Small intestine (tissue), 16 donors: ENCODE measurements at places on chromosomes 16 and 17.

DNA sequence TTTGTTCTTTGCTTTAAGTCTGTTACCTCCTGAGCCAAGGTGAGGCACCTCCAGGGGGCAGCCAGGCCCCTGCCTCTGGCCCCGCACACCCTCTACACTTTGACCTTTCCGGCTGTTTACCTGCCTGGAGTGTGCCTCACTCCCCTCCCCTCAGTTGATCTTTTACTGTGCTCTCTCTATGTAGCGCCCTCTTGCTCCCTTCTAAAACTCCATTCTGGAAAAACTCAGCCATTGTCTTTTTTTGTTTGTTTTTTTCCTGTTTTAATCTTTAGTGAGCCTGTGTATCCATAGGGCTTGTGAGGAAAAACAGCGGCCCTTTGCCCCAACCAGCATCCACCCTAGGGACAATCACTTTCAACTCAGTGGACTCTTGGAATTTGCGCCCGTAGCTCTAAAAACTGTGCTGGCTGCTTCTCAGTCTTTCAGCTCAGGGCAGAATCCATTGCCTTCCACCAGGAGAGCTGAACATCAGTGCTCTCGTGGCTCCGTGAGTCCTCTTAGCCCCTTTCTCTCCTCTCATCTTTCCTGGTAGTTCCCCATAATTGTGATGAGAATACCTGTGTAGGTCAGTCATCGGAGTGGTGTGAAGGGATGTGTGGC, 4.3 kb downstream of the AMDHD2 start:
- H3K4me1 ChIP-seq = peaks cover 66% of the 10 kb centered on the region
- H3K4me3 ChIP-seq = no peak overlapping the region
- H3K27me3 ChIP-seq = no peaks in the 10 kb centered on the region

GRCh38 chr16:89785523-89786155, 30.8 kb downstream of the FANCA start:
- peaks cover 69% of the 10 kb centered on the region for H3K36me3 ChIP-seq
- H3K27me3 ChIP-seq = no peaks in the 10 kb centered on the region
- H3K4me3 ChIP-seq = no peak overlapping the region
- H3K27ac ChIP-seq = no peak overlapping the region
- DNase-seq = no peak
- no peaks in the 10 kb centered on the region for H3K4me1 ChIP-seq

GRCh38 chr17:44807817-44808155, 22.3 kb downstream of the GJC1 start:
- H3K4me3 ChIP-seq = no peak overlapping the region
- peaks cover 7% of the 10 kb centered on the region for H3K36me3 ChIP-seq
- H3K27me3 ChIP-seq = no peaks in the 10 kb centered on the region
- no peak overlapping the region for H3K27ac ChIP-seq

DNA sequence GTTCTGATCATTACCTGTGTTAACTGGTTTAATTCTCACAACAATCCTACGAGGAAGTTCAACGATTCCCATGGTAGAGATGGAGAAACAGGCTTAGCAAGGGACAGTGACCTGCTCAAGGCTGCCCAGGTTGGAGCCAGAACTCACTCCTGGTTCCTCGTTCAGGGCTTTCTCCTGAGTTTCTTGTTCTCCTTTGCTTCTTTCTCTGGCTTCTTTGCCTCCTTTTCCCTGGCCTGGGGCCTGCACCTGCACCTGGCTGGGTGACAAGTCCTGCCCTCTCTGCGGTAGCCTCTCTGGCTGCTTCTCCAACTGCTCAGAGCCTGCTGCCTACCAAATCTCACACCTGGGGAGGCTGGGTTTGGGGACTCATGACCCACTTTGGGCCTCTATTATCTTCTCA, 2.8 kb downstream of the CCL22 start:
- no peak for DNase-seq
- H3K36me3 ChIP-seq = no peaks in the 10 kb centered on the region
- no peak overlapping the region for H3K27ac ChIP-seq
- no peaks in the 10 kb centered on the region for H3K27me3 ChIP-seq

GRCh38 chr17:81287741-81288430, 7.2 kb downstream of the SLC38A10 start:
- H3K4me3 ChIP-seq = no peak overlapping the region
- H3K27ac ChIP-seq = no peak overlapping the region
- H3K4me1 ChIP-seq = peaks cover 5% of the 10 kb centered on the region
- peaks cover 85% of the 10 kb centered on the region for H3K36me3 ChIP-seq
- no peaks in the 10 kb centered on the region for H3K27me3 ChIP-seq

- H3K36me3 ChIP-seq = no peaks in the 10 kb centered on the region
- no peak overlapping the region for H3K27ac ChIP-seq
- no peaks in the 10 kb centered on the region for H3K4me1 ChIP-seq
- H3K4me3 ChIP-seq = no peak overlapping the region
Measured at GRCh38 chr17:46827274-46827673, 8.8 kb upstream of the WNT3 start.
